ENCODE measurements at places on chromosomes 7 and 10.

DNA sequence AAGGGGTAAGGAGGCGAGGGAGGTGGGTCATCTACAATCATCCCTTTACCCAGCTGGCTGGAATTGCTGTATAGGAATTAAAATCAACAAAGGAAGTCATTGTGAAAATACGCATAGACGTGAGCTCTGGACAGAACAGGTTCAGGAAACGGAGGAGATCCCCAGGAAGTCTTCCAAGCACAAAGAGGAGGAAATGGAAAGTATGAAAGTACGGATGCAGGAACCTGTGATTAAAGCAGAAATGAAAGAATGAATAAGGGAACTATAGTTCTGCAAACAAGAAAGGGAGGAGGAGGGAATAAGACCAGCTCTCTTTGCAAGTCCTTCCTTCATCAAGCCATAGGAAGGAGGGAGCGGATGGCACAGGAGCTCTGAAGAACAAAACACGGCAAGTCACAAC, 61.8 kb downstream of the PYROXD2 start:
- no peak for DNase-seq

DNA sequence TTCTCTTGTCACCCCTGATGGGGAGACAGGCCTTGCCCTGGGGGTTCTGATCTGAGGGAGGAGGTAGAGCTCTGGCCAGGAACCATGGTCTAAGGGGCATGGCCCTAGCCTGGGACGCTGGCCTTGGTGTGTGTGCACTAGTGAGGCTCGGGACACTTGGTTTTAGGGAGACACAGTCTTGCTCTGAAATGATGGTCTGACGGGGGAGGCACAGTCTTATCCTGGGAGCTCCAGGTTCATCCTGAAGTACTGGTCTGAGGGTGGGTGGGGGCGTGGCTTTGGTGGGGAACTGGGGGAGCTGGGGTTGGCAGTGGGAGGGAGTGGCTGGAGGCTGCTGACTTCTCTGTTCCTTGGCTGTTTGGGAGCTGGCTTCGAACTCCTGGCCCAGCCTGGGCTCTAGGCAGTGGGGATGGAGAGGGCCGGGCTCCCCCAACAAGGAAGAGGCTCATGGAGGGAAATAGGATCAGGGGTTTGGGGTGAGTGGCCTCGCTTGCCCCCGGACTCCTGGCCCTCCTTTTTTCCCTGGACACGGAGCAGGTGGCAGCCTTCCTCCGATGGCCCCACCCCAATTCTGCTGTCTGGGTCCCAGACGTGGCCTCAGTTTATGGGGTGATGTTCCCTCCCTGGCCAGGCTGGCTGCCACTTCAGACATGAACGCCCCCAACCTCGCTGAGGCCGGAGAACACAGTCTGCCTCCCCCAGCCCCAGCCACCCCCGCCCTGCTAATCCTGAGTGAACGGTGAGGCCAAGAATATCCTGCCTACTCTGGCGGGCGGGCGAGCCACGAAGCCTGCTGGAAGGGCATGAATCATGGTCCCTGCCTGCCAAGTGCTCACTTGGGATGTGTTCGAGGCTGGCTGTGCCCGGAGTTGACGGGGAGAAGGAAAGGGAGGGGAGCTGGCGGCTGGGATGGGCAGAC, 43.5 kb downstream of the TMEM270 start:
- no peak for DNase-seq

DNA sequence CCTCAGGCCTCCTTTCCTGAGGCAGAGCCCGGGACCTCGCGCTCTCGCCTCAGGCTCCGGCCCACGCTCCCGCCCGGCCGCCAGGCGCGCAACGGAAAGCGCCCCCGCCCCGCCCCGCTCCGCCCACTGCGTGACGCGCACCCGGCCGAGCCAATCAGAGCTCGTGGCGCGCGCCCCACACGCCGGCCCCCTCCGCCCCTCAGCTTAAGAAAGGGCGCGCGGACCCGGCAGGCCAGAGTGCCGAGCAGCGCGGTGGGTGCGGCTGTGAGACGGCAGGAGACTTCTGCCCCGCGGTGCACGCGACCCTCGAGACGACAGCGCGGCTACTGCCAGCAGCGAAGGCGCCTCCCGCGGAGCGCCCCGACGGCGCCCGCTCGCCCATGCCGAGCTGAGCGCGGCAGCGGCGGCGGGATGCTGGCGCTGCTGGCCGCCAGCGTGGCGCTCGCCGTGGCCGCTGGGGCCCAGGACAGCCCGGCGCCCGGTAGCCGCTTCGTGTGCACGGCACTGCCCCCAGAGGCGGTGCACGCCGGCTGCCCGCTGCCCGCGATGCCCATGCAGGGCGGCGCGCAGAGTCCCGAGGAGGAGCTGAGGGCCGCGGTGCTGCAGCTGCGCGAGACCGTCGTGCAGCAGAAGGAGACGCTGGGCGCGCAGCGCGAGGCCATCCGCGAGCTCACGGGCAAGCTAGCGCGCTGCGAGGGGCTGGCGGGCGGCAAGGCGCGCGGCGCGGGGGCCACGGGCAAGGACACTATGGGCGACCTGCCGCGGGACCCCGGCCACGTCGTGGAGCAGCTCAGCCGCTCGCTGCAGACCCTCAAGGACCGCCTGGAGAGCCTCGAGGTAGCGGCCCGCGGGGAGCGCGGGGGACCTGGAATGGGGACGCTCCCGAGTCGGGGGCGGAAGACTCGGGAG, at the start of gene NPTX2:
NPTX2 (plus strand) TSS at position 235 of the 909 bp plus-strand sequence; CDS start at position 412, 177 bp downstream.
- DNase-seq: peak; percentile 16

GRCh38 chr10:11532306-11532705, 79.1 kb downstream of the USP6NL start:
- no peak for DNase-seq

- no peak for DNase-seq
Measured at GRCh38 chr7:101838837-101839483, 21.5 kb downstream of the CUX1 start.

- DNase-seq: no peak
Measured at GRCh38 chr7:55314967-55315366, 50.2 kb upstream of the LANCL2 start.
